ENCODE measurements at places on chromosomes 1 and 21. TPM values are rescaled to one million over a fixed set of nuclear protein-coding genes. Genes with fewer than 3 reads are reported as not detected.
A peak's percentile ranks its signal among the peaks of the same experiment; 100 is the strongest.

VASH2 gene
- 11.6 TPM for total RNA-seq

OPRD1 gene
- total RNA-seq: 0.20 TPM

- no peak for DNase-seq
Measured at GRCh38 chr1:209651138-209651587, 1.1 kb downstream of the LAMB3 start.

MYOG gene
- 11.0 TPM for total RNA-seq

DNA sequence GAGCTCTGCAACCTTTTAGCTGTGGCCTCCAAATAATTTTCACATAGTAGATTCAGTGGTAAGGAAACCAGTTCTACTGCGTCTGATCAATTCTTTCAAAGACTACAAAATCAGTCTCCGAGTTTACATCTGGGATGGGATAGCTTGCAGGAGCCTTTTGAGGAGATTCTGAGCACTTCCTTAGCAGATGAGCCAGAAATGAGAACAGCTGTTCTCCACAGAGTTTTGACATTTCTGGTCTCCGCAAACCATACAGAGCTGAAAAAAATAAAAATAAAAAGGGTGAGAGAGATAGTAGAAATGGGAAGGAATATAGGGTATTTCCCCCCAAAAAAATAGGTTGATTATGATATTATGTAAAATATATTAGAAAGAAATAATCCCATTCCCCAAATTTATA, 119.3 kb downstream of the LYPLAL1 start:
- peak; percentile 13 for DNase-seq

DNA sequence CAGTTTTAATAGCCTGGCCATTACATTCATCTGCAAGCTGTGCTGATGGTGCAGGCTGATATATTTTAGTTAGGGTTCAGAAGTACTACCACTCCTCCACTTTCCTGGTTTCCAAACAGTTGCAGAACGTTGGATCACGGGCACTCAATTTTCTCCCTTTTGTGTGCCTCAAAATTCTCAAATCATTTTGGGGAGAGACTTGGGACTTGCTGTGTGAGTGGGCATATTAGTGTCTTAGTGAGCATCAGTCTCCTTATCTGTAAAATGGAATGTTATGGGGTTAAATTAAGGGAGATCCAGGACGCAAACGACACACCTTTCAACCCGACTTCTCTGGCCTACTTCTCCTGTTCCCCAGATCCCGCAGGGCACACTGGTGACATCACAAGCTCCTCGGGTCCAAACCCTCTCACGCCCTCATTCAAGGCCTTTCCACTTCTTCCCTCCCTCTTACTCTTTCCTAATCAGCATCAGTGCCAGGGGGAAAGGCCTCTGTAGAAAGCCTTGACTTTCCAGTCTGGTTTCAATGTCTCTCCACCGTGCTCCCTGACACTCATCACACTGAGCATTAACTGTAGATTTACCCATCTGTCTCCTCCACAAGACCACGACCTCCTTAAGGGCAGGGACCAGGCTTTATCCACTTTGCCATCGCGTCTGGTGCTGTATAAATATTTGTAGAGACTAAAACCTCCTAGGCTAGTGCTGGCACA, 1.2 kb downstream of the PIGP start:
- DNase-seq: no peak

DNA sequence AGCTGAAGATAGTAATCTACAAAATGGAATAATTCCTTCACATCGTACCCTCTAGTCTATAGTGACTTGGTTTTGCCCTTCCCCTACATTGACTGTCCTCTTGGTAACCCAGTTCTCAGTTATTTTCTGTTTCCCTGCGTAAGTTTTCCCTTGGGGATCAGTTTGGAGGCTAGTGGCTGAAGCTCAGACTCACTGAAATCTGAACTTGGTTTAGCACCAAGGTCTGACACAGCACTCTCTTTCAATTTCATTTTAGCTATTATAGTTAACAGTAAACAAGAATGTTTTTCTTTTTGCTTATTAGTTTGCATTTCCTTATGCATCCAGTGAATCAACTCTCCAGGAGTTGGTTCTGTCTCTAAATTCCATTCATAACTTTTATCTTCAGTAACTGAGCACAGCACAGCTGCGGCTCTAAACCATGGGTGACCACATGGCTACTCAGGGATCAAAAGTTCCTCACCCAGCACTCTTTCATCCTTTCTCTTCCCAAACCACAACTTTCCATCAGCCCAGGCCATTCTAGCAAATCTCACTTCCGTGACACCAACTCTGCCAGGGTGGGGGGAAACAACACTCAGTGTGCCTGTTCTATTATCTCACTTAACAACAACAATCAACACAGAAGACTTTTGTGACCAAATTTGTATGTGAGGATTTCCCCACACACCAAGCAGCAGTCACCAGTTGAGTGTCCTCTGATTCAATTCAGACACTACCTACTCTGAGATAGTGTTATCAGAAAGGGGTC, 17.6 kb upstream of the IFI6 start:
- no peak for DNase-seq

GRCh38 chr1:90746857-90747256, 29.8 kb upstream of the BARHL2 start:
- DNase-seq: no peak

- no peak for DNase-seq
Measured at GRCh38 chr1:3683992-3684391, 31.7 kb downstream of the TP73 start.

DNA sequence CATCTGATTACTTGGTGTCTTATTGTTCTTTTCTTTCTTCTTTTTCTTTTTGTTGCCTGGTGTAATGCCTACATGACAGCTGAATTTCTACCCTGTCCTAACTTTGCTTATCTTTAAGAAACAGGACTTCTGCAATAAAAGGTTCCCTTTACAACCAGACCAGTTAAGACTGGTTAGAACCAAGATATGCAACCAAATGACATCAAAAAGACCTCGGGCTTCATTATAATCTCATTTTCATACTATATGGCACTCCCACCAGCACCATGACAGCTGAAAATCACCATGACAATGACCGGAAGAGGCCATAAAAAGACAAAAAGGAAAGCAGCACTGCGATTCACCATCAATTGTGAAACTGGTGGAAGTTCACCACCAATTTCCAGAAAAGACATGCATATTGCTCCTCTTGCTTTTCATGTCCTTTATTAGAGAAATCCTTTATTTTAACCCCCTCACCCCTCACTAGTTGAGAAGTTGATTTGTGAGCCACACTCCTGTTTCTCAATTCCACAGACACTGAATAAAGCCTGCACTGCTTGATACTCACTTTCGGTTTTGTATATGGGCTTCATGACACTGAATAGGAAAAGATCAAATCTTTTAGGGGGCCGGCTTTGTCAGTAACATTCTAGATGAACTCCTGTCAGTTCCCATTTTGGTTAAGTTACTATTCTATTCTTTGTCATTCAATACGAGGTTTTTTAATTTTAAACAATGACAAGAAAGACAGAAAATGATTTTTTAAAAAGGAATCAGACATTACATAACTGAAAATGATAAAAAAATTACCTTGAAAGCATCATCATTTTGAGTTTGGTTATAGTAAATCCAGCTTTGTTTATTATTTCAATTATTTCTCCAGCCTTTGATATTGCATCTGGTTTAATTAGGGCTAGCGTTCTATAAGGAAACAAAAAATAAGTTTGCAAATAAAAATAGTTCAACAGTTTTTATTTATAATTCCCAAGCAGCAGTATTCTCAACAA, 58.1 kb downstream of the NME7 start:
- DNase-seq: no peak

DNA sequence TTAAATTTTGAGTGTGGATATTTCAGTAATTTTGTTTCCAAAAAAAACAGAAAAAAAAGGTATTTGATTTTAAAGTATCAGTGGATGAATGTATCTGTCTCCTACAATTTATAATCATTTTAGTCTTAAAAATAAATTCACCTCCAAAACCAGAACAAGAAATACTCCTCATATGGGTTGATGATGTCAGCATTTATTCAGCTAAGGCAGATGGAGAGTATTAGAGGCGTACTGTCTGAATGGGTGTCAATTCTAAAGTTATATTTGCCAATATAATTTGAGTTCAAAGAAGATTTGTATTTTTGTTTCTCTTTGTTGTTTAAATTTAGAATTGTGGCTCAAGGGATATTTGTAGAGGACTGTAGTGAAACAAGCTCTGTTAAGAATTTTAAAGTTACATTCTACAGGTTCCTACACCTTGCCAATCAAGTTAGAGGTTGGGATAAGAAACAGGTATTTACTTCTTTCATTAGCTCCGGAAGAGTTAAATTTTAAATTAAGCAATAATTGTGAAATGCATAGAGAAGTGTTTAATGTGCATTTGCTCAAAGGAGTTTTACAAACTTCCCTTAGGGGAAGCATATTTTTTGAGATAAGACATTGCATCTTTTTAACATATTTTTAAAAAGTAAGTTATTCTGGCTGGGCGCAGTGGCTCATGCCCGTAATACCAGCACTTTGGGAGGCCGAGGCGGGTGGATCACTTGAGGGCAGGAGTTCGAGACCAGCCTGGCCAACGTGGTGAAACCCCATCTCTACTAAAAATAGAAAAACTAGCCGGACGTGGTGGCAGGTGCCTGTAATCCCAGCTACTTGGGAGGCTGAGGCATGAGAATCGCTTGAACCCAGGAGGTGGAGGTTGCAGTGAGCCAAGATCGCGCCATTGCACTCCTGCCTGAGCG, 1.2 kb downstream of the PLA2G4A start:
- DNase-seq: peak; percentile 31

MFSD2A gene
- total RNA-seq: 16.2 TPM

All from skin of body (tissue), 3 donors.